ENCODE measurements at places on chromosomes 6 and 20.

- no peak for DNase-seq
These were observed 173.1 kb downstream of the HACE1 start for GRCh38 chr6:104686550-104687175.

DNA sequence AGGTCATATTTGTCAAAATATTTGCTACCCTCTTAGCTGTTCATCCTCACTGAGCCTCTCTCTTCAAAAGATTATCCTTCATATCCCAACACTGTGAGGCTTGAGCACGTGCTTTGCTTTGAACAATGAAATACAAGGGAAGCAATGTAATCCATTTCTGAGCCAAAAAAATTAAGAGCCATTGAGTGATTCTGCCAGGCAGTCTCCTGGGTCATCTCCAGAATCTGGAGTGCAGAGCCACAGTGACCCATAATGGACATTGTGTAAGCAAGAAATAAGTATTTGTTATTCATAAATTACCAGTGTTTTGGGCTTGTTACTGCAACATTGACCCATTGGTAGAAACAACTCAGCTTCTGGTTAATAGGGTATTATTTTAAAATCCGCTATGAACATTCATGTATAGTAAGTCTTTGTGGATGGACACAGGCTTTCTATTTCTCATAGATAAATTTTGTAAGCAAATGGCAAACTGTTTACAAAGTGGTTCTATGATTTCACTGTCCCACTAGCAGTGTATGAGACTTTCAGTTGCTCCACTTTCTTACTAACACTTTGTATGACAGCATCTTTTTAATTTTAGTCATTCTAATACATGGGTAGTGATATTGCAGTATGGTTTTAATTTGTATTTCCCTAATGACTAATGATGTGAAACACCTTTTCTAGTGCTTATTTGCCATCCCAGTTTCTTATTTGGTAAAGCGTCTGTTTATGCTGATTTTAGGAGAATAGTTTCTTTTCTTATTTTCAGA lies 358.2 kb downstream of the PLCB1 start:
- DNase-seq: no peak

- DNase-seq: peak; percentile 42
These were observed 169.4 kb downstream of the TAF4 start for GRCh38 chr20:61896058-61896961.

DNA sequence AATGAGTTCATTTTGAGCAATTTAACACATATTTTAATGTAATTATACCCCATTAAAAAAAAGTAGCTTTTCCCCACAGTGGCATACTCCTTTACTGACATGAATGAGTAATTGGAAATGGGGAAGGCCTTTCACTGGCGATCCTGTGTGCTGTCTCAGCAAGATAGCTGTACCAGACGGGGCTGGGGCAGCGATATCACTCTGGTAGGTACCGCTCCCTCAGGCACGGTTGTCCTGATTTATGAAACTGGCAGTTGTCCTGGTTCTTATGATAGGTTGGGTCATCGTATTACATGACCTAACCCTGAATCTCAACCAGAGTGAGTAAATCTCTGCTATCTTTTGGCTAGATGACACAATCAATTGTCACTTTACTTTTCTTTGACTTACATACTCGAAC lies 355.0 kb upstream of the MAP3K7 start:
- DNase-seq: no peak

DNA sequence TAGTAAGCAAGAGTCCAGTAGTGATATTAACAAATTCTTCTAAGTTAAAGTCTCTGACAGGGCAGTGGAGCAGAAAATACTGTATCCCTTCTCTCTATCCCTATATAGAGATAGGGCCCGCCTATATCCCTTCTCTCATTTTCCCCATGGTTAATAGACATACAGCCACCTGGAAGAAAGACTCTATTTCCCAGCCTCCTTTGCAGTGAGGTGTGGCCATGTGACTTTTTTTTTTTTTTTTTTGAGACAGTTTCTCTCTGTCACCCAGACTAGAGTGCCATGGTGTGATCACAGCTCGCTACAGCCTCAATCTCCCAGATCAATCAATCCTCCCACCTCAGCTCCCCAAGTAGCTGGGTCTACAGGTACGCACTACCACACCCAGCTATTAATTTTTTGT lies 16.7 kb upstream of the CDK5RAP1 start:
- no peak for DNase-seq

DNA sequence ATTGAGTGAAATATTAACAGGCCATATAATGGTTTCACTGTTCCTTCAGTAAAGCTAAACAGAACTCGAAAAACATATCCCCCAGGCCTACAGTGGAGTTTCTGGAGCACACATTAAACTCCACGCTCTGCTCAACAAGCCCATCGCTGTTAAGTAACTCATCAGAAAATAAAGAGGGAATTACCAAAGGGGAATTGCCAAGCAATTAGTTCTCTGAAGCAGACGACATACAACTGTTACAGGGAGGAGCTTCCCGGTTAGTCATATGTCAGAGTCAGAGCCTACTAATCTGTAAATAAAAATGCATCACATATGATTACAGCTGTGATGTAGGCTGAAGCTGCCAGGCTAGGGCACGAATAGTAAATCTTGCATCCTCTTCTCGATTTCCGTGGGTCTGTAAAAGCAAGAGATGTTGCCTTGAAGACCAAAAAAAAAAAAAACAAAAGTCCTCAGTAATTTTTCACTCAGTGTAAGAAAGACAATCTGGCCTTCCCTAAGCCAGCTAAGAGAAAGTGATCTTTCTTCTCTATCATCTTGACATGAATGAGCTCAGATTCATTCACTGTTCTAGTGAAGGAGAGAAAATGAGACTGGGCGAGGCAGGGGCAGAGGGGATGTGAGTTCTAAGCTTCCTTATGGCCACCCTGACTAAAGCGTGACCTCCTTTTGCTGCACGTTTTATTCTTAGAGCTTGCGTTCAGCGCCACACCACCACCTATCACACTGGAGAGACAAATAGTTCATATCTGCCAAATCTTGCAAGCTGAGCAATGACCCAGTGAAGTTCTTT lies 13.8 kb downstream of the ATXN1 start:
- no peak for DNase-seq

- no peak for DNase-seq
These were observed 280.5 kb downstream of the TFAP2B start for GRCh38 chr6:51099201-51099600.

GRCh38 chr6:116382587-116382986 lies 11.8 kb downstream of the DSE start:
- DNase-seq: no peak

- DNase-seq: no peak
These were observed 16.0 kb downstream of the DSE start for GRCh38 chr6:116386581-116387299.

- DNase-seq: no peak
These were observed 24.7 kb upstream of the BHLHE23 start for GRCh38 chr20:63031251-63032014.

Measured in SW480 (cell line).